ENCODE measurements at places on chromosomes 16 and 17.

DNA sequence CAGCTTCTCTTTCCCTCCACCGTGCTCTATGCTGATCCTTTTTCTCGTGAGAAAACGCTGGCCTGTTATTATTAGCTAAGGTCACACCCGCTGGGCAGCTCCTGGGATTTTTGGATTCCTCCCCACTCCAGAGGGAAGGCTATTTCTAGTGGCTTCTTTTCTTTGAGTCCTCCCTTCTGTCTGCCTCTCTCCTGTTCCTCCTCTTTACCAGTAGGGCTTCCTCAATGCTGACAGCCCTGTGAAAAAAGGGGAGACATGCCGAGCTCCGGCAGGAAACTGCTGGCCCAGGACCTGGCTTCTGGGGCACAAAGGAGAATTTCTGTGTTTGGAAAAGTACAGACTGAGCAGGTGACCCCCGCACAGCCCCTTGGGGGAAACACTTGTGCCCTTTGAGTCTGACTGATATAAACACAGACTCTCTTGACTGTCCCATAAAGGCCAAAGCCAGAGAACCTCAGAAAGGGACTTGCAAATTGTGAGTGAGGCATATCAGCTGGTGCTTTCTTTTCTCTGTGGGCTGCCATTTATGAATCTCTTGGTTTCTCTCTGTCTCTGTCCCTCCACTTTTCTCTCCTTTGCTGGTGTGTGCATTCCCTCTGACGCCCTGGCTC is 14.0 kb upstream of the RNF135 start:
- peak; percentile 41 for DNase-seq

DNA sequence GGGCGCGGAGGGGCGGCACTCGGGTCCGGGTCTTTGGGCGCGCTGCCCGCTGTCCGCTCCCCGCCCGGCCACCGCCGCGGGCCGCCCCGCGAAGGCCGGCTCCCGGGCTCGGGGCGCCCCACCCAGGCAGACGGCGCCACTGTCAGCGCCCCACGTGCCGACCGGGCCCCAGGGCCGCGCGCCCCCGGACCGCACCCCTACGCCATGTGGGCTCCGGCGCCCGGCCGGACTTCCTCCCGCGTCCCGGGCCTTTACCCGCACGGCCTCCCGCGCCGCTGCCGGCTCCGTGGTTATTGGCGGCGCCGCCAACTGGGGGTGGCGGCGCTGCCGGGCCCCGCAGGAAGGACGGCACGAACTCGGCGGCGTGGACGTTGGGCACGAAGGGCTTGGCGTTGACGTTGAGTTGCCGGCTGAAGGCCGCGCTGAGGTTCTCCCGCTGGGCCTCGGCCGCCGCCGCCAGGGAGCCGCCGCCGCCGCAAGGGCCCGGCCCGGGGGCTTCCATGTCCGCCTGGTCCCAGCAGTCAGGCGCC is 577 bp downstream of the GSPT1 start:
- no peak for DNase-seq

- no peak for DNase-seq
Measured at GRCh38 chr16:11637320-11637719, 30.9 kb upstream of the SNN start.

GRCh38 chr16:64428463-64429113 is 693.3 kb downstream of the CDH11 start:
- DNase-seq: peak; percentile 92

DNA sequence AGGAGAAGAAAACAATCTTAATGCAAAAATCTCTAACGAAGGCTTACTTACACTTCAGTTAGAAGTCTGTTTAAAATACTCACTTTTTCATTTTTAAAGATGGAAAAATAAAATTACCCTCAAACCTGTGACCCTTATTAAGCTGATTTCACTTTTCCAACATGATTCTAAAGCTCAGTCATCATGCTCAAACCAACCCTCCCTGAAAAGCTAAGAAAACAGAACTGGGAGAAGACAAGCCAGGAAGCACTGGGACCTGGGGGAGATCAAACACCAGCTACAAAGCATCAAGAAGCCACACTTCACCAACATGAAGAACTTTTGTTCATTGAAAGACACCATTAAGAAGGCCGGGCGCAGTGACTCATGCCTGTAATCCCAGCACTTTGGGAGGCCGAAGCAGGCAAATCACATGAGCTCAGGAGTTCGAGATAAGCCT is 88.8 kb downstream of the LITAF start:
- peak; percentile 67 for DNase-seq

- DNase-seq: peak; percentile 9
Measured at GRCh38 chr17:10843811-10844210, 5.9 kb upstream of the PIRT start.

All from choroid plexus epithelial cell (primary cell).